ENCODE measurements at places on chromosomes 12 and 14.

DNA sequence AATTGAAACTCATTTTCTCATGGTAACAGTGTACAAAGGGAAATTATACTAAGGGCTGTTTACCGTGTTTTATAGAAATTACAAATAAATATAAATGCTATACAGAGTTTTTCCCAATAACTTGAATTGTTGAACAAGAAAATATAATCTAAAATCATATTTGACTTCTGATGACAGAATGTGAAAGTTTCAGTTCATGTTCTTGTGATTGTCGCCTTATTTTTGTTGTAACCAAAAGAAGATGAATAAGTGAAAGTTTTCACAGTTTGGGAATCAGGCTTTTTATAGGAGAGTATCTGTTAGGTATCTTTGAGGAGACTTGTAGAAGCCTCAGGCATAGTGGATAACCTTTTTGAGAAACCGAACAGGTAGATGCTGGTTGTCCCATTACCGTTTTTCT lies 28.1 kb downstream of the ANO6 start:
- no peak for DNase-seq

GRCh38 chr12:88388566-88389540 lies 191.4 kb downstream of the KITLG start:
- DNase-seq, result no peak

- DNase-seq, result no peak
Measured at GRCh38 chr12:56158926-56159461, 835 bp downstream of the MYL6 start.

GRCh38 chr12:95413576-95413975 lies 60.4 kb upstream of the METAP2 start:
- no peak for DNase-seq

- DNase-seq, result no peak
Measured at GRCh38 chr14:74763803-74764531, 851 bp downstream of the YLPM1 start.
